ENCODE measurements at places on chromosomes 5 and 9.
A peak's percentile ranks its signal among the peaks of the same experiment; 100 is the strongest.

GRCh38 chr5:138077064-138077696, 6.7 kb upstream of the WNT8A start:
- peak; percentile 27 for DNase-seq

DNA sequence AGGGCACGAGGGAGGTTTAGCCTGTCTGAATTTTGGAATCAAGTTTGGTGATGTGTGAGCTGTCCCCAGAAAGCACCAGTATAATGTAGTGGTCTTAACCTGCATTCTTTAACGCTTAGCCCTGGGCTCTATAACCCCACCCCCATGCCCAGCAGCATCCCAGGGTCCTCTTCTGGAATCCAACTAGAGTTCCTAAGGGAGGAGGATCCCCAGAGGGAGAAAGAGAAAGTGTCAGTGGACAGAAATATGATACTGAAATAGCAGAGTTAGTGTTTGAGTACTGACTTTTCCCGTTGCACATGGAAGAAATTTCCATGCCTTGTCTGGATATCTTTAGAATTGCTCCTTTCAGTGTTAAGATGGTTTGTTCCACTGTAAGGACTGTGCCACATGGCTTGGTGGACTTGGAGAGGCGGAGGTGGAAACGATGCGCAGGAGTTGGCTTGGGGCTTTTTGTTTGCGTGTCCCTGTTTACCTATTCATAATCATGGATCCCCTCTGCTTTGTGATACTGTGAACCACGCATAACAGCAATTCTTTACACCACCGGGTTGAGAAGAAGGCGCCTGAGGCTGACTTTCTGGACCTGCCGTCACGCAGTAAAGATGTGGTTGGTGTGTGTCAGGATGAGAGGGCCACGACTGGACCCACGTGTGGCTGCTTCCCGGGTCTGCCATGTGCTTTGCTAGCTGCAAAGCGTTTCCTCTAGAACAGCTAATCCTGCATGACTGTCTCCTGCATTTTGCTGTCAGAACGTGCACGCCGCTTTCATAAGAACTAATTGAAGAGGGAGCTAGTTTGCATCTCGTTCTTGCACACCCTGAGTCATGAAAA, 142.3 kb downstream of the SMARCA2 start:
- no peak for DNase-seq

GRCh38 chr5:9056046-9056445, 489.8 kb downstream of the SEMA5A start:
- DNase-seq, result no peak

DNA sequence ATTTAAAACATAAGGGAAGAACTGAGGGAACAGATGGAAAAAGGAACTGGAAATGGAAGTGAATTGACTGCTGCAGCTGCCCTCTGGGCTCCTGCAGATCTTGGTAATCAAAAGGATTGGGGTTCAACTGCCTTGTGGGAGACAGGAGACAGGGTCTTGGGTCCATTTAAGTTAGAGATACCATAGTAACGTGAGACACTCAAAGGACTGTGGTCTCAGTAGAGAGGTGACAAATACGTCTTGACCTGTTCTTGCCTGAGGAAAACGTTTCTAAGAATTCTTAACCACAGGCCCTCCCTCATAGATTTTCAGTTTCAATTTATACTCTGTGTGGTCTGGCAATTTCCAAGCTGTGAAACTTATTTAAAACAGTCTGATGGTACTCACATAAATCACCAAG, 100.8 kb upstream of the DHFR start:
- no peak for DNase-seq

- no peak for DNase-seq
Measured at GRCh38 chr5:133391354-133392136, 220.8 kb downstream of the FSTL4 start.

GRCh38 chr9:99602854-99603253, 218.8 kb upstream of the NR4A3 start:
- DNase-seq, result no peak

DNA sequence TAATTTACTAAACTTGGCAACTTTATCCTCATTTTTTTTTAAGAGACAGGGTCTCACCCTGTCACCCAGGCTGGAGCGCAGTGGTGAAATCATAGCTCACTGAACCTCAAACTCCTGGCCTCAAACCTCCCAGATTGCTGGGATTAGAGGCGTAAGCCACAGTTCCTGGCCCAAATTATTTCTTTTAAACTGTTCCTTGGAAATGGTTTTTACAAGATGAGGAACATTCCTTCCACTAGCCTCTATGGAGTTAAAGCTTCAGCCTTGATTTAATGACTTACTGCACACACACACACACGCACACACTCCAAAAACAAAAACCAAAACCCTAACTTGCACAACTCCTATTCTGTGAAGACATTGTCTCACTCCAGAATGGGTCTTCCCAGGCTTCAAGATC, 77.2 kb upstream of the TARS1 start:
- no peak for DNase-seq

- no peak for DNase-seq
Measured at GRCh38 chr9:129987047-129987446, 55.9 kb downstream of the FNBP1 start.

DNA sequence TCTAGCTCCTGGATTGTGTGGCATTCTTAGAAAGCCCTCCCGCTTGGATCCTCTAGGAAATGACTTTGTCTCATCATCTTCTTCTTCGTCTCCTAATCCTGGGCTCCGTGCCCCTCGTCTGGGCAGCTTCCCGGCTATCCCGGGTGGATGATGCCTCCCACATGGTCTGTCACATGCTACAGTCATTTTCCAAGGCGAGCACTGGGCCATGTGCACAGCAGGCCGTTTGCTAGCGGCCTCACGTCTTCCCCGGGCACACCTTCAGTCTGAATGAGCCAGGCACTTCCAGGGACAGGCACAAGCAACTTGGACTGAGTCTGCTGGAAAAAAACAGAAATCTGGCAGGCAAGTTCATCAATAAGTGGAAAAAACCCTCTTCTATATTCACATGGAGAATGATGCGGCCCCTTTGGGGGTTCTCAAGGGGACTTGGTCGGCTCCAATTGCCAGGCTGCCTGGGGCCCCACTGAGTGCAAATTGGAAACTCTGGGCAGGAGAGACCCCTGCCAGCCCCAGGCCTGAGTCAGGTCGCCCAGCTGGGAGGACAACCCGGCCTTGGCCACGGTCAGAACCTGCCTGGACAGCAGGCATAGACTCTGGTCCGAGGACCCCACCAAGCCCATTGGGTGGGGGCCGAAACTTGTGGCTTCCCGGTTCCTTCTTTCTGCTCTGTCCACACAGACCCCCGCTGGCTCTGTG, 11.1 kb upstream of the WNK2 start:
- DNase-seq, result no peak

DNA sequence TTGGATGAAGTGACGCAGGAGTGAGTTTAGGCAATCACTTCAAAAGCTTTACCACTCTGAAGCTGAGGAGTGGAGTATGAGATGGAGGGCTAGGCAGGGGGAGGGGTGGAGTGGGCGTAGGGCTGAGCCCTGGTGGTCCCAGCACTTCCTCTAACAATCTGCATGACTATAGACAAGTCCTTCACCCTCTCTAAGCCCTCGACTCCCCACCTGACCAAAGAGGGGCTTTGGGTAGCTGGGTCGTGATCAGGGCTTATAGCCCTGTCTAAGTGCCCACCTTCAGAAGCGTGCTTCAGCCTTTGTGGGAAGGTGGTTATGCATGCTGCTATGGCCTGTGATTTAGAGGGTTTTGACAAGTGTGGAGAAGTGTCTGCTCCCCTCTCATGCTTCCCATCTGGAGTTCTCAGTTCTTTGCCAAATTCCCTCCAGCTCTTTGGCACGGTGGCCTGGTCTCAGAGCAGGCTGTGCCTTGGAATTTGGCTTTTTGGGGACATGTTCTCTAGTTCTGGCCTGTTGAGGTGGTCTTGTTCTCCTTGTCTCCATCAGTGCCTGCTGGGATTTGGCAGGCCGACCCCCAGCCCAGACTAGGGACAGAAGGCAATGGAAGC, 53.0 kb downstream of the ACTBL2 start:
- DNase-seq, result no peak

- DNase-seq, result no peak
Measured at GRCh38 chr9:30193421-30193820, 2191.0 kb upstream of the ACO1 start.

GRCh38 chr9:137431416-137431931, 8.3 kb downstream of the NOXA1 start:
- no peak for DNase-seq

- DNase-seq, result no peak
Measured at GRCh38 chr5:14006823-14007520, 62.5 kb upstream of the DNAH5 start.

DNA sequence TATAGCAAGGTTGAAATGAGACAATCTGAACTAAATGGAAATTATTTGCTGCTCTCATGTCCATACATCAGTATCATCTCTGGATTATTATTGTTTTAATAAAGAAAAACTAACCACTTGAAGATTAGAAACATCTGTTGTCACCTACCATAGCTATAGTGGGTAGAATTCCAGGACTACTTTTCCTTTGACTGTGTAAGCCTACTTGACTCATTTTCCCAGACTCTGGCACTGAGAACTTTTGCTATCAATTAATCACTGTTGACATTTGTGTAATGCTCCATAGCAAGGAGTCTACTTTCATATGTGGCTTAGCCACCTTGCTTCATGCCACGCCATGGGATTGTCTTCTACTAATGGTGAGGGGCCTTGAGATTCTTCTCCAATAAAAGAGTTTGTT, 59.9 kb upstream of the ARRDC3 start:
- DNase-seq, result no peak

DNA sequence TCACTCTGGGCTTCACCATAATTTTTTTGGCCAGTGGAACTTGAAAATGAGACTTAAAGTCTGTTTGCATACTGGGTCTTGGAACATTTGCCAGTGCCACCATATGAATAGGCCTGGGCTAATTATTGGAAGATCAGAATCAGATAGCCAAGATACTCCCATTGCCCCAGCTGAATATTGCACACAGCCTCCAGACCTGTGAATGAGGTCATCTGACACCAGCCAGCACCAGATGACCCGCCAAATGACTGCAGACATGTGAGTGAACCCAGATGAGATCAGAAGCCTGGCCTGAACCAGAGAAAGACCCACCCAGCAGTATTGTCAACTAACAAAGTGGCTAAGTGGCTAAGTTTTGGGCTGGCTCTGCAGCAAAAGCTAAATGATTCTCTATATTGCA, 220.5 kb upstream of the MPDZ start:
- DNase-seq, result no peak

DNA sequence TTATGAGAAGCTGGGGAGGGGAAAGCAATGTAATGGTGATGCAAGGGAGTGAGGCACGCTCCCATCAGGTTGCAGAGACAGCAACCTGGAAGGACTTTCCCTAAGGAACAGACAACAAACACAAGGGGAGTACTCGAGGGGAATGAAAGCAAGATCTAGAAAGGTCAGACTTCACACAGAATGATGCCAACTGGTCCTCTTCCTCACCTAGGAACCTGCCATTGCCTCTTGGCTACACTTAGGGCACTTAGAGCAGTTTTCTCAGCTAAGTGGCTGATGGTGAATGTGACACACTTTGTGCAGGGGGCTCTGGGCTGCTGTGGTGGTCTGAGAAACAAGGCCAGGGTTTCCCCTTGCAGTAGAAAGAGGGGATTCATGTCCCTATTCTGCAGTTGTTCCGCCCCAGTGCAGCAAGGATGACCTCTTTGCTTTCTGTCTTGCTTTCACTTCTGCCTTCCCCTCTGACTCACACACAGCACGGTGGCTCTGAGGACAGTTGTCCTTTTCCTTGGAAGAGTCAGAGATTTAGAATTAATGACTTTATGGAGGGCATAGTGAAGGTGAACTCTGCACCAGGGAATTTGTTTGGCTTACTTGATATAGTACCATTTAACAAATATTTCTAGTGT, 394.0 kb upstream of the KLF4 start:
- DNase-seq, result no peak

DNA sequence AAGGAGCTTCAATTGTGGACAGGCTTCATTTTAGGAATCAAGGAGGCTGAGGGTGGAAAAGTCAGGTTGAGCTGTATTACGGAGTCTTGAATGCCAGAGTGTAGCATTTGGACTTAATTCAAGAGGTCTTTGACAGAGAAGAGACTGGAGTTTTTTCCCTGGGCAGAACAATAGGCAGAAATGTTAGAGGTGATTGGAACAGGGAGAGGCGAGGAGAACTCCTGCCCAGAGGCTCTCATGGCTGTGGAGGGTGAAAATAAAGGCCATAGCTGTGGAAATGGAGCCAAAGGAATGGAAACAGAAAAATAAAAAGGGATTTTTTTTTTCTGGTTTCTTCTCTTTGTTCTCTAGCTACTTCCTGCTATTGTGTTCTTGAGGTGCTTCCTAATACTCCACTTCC, 3.7 kb upstream of the IFNB1 start:
- DNase-seq, result no peak

- no peak for DNase-seq
Measured at GRCh38 chr5:154402611-154403010, 43.2 kb upstream of the SAP30L start.

DNA sequence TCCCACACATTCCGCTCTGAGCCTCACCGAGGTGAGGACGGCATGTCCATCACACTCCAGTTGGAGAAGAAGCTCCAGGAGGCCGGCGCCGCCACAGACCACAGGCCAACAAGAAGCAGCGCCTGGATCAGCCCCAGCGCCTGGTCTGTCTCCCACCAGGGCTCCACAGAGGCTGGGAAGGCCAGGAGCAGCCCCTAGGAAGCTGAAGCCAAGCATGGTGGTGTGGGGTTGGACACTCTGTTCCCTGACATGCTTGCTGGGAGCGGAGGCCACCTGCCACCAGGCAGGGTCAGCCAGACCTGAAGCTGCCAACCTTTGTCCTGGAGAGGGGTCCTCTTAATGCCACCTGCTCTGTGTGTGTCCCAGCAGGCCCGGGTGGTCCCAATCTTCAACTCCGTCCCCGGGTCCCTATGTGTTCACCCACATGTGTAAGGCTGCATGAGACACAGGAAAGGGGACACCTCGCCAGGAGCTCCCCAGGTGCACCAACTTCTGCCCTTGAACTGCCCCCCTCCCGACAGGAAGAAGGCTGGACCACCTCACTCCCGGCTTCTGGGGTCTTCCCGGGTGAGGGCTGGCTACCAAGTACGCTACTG, 140.1 kb upstream of the PPP1R26 start:
- DNase-seq, result no peak

DNA sequence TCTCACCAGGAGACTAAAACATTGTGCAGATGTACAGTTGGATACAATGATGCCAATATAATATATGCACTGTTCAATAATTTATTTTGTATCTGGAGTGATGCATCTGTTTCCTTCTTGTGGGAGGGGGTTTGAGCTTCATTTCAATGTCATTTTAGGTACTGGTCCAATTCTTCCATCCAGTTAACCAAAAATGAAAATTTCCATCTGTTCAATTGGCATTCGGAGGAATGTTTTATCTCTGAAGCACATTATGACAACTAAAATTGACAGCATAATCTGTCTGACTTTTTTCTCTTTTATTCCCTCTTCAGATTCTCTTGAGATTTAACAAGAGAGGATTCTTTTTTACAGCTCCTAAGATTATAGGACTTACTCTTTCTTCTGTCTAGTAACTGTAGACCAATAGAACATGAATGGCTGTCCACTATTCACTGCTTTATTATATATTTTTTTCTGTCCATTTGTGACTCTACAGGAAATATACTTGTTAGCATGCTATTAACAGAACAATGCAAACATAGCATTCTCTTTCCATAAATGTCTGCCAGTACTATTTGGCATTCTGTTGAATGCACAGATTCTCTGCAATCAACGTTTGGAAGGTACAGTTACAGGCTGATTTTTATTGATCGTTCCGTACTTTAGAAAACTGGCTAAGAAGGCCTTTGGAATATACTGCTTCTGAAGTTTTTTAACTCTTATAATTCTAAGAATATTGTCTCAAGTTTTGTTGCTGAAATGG, 57.8 kb downstream of the NDUFAF2 start:
- DNase-seq, result no peak

- no peak for DNase-seq
Measured at GRCh38 chr5:160165137-160166068, 46.2 kb upstream of the PWWP2A start.

- DNase-seq, result no peak
Measured at GRCh38 chr5:138128334-138128733, 10.9 kb downstream of the NME5 start.
